ENCODE measurements at places on chromosomes 5 and 9. TPM values are rescaled to one million over a fixed set of nuclear protein-coding genes. Genes with fewer than 3 reads are reported as not detected.

GRCh38 chr5:62299600-62299999, 6.4 kb upstream of the KIF2A start:
- no peak for DNase-seq

GRCh38 chr9:33695856-33696255, 99.5 kb upstream of the PRSS3 start:
- no peak for DNase-seq

DNAJC18 gene
- 8.1 TPM for total RNA-seq

DNA sequence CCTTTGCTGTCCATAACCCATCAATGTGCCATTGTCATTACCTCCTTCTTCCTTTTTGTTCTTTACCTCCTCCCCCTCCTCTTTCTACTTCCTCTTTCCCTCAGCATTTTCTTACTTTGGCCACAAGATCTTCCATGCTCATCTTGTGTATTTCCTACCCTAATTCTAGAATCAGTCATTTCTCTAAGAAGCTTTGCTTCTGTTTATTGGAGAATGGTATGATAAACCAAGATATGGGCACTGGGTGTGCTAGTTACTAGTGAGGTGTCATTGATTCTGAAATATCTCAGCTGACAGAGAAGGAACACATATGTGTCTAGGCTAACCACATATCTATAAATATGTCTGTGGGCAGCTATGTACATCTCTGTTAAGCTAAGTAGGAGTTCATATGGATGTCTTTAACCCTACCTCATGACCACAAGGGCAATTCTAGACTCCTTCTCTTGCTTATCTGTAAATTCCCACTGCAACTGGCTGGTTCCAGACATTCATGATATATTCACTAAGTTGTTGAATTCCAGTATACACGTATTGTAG, 2051.3 kb upstream of the CDH9 start:
- no peak for DNase-seq

DNA sequence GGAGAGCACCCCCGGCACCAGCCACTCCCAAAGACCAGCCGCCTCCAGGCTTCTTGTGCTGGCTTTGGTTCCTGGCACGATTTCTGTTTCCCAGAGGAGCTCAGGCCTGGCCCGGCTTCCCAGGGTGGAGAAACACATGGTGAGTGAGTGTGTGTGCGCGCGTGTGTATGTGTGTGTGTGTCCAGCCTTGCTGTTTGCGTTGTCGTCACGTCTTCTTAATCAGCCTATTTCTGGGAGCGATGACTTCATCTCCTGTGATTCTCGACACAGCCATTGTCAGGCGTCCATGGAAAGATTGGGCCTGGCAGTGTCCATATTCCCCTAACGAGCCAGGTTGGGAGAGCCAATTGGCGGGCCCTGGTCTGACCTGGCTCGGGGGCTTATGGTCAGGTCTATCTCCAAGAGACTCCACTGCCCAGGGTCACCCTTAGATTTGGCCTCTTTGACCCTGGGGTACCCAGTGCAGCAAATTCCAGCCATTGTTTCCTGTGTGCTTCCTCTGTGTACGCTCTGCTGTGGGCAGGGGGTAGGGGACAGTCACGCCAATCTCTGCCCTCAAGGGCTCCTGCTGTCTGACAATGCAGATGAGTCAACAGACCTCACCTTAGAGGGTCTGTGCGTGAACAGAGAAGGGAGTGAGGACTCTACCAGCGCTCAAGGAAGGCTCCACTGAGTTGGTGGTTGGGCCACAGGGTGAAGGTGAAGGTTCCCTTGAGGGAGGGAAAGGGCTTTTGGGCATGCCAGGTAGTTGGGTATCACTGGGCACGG, 73.8 kb downstream of the DAB2IP start:
- no peak for DNase-seq

DNA sequence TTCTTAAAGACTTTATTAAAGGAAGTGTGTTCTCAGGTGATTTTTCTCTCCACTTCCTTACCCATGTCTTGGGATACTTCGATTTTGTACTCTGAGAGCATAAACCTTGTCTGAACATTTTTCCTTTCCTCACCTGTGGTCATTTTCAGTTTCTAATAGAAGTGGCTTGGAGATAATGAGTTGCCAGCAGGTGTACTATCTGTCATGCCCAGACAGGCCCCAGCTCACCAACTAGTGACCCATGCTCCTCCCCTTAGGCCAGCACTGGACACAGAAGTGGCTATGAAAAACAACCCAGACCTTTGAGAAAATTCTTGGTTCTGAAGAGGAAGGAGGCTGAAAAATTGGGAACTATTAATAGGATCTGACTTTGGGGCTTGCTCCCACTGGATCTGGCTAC, 49.2 kb upstream of the SMIM32 start:
- DNase-seq, result no peak
